ENCODE measurements at places on chromosomes 5 and 9. TPM values are rescaled to one million over a fixed set of nuclear protein-coding genes. Genes with fewer than 3 reads are reported as not detected.

The CDX1 gene
- 54.6 TPM for total RNA-seq

The TAS2R1 gene
- total RNA-seq: 1.0 TPM

DNA sequence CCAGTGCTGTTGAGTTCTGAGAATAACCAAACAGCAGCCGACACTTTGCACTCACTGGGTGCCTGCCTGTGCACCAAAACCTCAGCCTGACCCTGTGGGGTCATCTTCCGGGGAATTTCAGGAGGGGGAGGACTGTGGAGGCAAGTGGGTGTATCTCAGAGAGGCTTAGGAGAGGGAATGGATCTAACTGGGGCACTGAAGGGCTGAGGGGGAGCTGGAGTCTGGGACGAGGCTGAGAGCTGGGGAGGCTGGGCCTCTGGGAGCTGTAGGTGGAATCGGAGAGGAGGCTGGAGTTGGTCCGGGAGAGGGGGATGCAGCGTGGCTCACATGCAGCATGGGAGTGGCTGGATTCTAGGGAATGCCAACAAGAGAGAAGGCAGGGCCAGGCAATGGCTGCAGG, 14.9 kb upstream of the ASS1 start:
- no peak for DNase-seq
- H3K27ac ChIP-seq: no peak overlapping the region
- H3K4me3 ChIP-seq: no peak overlapping the region
- peaks cover 24% of the 10 kb centered on the region for H3K4me1 ChIP-seq

DNA sequence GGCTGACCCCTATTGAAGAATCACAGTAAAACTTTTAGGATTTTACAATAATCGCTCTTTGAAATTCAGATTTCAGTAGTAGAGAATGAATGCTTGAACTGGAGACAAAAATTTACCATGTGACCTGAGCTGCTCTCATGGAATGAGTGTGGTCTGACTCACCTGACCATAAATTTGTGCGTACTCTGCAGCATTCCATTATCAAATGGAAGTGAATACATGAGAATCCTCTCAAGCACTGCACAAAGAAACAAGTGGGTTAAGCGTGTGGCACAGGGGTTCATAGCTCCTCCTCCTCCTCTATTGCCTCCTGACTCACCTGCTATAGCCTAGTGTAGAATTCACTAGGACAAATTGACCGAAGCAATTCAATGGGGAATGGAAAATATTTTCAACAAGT, 269.8 kb upstream of the CDH9 start:
- H3K4me1 ChIP-seq: no peaks in the 10 kb centered on the region
- no peak for DNase-seq
- H3K4me3 ChIP-seq: no peak overlapping the region
- no peaks in the 10 kb centered on the region for H3K36me3 ChIP-seq
- no peak overlapping the region for H3K27ac ChIP-seq
- H3K27me3 ChIP-seq: no peaks in the 10 kb centered on the region

- DNase-seq: no peak
- H3K27ac ChIP-seq: no peak overlapping the region
- H3K4me1 ChIP-seq: peaks cover 4% of the 10 kb centered on the region
- H3K4me3 ChIP-seq: no peak overlapping the region
- H3K27me3 ChIP-seq: no peaks in the 10 kb centered on the region
- H3K36me3 ChIP-seq: no peaks in the 10 kb centered on the region
Observed at GRCh38 chr9:108844856-108845255, 10.9 kb downstream of the ACTL7B start.

The TTC23L gene
- total RNA-seq: 0.07 TPM

DNA sequence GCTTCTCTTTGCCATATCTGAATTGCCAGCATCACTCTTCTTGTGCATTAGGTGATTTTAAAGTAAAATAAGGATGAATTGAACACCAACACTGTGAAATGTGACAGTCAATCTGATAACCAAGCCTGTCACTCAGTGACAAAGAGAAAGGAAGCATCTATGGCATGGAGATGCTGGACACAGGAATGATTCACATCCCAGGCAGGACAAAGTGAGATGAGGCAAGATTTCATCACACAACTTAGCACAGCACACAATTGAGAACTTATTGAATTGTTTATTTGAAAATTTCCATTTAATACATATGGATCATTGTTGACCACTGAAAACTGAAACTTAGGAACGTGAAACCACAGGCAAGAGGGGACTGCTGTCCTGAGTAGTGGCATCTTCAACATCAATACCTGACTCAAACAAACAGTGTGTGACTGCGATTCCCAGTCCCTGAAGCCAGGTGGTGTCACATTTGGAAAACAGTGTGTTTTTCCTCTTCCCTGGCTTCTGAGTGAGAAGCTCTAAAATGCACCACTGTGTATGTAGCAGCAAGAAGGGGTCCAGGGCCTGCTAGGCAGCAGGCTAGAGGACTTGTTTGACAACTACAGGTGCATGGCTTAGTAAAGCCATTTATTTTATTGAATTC, 10.7 kb downstream of the GAPT start:
- no peak for DNase-seq
- no peaks in the 10 kb centered on the region for H3K27me3 ChIP-seq
- no peak overlapping the region for H3K4me3 ChIP-seq
- H3K27ac ChIP-seq: no peak overlapping the region
- no peaks in the 10 kb centered on the region for H3K36me3 ChIP-seq

GRCh38 chr5:140005145-140005591, 37.9 kb downstream of the NRG2 start:
- H3K4me3 ChIP-seq: no peak overlapping the region
- H3K36me3 ChIP-seq: no peaks in the 10 kb centered on the region
- H3K27ac ChIP-seq: no peak overlapping the region
- no peak for DNase-seq

- peaks cover 14% of the 10 kb centered on the region for H3K27me3 ChIP-seq
- no peaks in the 10 kb centered on the region for H3K36me3 ChIP-seq
- H3K4me3 ChIP-seq: no peak overlapping the region
- H3K4me1 ChIP-seq: no peaks in the 10 kb centered on the region
Observed at GRCh38 chr5:88647901-88648300, 235.1 kb downstream of the MEF2C start.

The SOX30 gene
- total RNA-seq: not detected

GRCh38 chr9:20863945-20864344, 167.5 kb downstream of the HACD4 start:
- H3K4me1 ChIP-seq: no peaks in the 10 kb centered on the region
- no peak for DNase-seq
- H3K36me3 ChIP-seq: no peaks in the 10 kb centered on the region
- no peaks in the 10 kb centered on the region for H3K27me3 ChIP-seq
- H3K27ac ChIP-seq: no peak overlapping the region

DNA sequence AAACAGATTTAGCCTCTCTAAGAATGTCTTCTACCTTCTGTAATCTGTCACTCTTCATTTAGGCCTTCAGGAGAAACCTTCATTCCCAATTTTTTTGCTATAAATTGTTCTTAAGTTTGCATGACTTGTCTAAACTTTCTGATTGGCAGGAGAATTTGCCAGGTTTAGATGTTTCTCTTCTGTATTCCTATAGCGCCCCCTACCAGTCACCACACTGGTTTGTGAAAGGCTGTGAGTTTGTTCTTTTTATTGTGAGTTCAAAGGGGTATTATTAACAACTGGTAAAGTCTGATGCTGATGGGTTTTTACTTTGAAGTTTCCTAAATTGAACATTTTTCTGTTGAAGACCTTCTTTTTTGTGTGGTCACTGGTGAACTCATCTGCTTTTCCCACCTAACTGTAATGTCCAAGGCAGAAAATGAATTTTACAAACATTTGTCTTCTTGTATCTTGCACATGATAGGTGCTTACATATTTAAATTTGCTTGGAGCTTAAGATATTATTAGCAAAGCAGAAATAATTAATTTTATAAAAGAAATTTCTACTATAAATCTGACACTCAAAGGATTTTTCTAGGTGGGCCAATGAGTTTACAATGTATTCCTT, 18.4 kb upstream of the F2RL2 start:
- no peaks in the 10 kb centered on the region for H3K27me3 ChIP-seq
- H3K4me1 ChIP-seq: no peaks in the 10 kb centered on the region
- H3K27ac ChIP-seq: no peak overlapping the region
- no peak overlapping the region for H3K4me3 ChIP-seq
- peak; percentile 77 for DNase-seq
- H3K36me3 ChIP-seq: no peaks in the 10 kb centered on the region

The DAPK1 gene
- 62.3 TPM for total RNA-seq

DNA sequence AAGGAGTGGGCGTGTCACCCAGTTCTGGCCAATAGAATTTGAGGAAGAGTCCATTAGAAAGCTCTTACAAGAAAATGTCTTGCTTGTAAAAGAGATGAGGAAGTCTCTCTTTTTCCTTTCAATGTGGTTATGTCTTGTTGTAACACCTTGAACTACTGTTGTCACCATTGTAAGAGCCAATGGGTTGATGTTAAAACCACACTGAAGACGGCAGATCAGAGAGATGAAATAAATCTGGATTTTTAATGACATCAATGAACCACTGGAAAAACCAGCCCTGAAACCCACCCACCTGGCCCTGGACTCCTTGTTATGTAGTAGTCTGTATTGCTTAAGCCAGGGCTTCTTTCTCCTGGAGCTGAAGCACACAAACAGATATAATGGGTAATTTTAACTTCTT, 83.8 kb upstream of the ERCC6L2 start:
- no peak overlapping the region for H3K4me3 ChIP-seq
- H3K4me1 ChIP-seq: no peaks in the 10 kb centered on the region
- H3K36me3 ChIP-seq: no peaks in the 10 kb centered on the region
- no peaks in the 10 kb centered on the region for H3K27me3 ChIP-seq

GRCh38 chr9:121171236-121171635, 30.4 kb downstream of the RAB14 start:
- no peaks in the 10 kb centered on the region for H3K36me3 ChIP-seq
- H3K27ac ChIP-seq: no peak overlapping the region
- H3K4me1 ChIP-seq: no peaks in the 10 kb centered on the region
- no peak overlapping the region for H3K4me3 ChIP-seq
- DNase-seq: no peak
